ENCODE measurements at places on chromosomes 16 and 17. TPM values are rescaled to one million over a fixed set of nuclear protein-coding genes. Genes with fewer than 3 reads are reported as not detected.

Gene GPR139
- total RNA-seq = not detected

Gene YPEL2
- total RNA-seq = 36.8 TPM

Gene BICDL2
- total RNA-seq = 357 TPM

Gene KRTAP2-2
- not detected for total RNA-seq

Gene UBE2Z
- 39.3 TPM for total RNA-seq

Gene ALOX15
- total RNA-seq = 0.48 TPM

Gene PTGES3L
- 8.3 TPM for total RNA-seq

Gene PLD6
- total RNA-seq = not detected

Gene CDH11
- total RNA-seq = 10.0 TPM

Gene PRDM7
- not detected for total RNA-seq

Gene PLCG2
- total RNA-seq = 65.9 TPM

Gene CCDC154
- 0.16 TPM for total RNA-seq

Gene PNMT
- total RNA-seq = 48.3 TPM

Measured in transverse colon (tissue), 4 donors.